ENCODE measurements at places on chromosomes 1 and 21.
A peak's percentile ranks its signal among the peaks of the same experiment; 100 is the strongest.

- DNase-seq = no peak
Measured at GRCh38 chr1:34884961-34885360, 25.4 kb upstream of the SMIM12 start.

- DNase-seq = no peak
Measured at GRCh38 chr1:102783487-102783886, 324.8 kb downstream of the COL11A1 start.

DNA sequence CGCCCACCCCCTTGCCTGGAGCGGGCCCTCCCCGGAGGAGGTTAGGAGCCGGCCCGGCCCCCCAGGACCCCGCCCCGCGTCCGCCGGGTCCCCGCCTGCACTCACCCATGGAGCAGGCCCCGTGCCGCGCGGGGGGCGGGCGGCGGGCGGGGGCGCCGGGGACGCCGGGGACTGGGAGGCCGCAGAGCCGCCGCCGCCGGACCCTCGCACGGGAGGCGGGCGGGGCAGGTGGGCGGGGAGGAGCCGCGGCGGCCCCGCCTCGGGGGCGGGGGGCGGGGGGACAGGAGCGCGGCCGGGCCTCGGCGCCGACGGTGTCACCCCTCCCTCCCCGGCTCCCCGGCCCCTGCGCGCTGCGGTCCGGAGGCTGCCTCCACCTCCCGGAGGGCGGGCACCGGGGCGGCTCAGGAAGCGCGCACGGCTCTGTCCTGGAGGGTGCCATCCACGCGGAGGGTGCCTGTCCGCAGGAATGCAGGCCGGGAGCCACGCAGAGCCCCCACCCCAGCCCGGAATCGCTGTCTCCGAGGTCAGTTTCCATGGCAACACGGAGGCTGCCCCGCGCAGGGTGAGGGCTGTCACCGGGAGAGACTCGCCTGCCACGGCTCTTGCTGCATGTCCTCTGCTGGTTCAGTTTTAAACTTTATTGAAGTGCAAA, 5.9 kb upstream of the PLEKHG5 start:
- DNase-seq = peak; percentile 54

GRCh38 chr1:201468844-201469644, at the start of gene PHLDA3:
PHLDA3 (minus strand) TSS chr1:201469188; CDS start chr1:201468786, 402 bp downstream.
- no peak for DNase-seq

DNA sequence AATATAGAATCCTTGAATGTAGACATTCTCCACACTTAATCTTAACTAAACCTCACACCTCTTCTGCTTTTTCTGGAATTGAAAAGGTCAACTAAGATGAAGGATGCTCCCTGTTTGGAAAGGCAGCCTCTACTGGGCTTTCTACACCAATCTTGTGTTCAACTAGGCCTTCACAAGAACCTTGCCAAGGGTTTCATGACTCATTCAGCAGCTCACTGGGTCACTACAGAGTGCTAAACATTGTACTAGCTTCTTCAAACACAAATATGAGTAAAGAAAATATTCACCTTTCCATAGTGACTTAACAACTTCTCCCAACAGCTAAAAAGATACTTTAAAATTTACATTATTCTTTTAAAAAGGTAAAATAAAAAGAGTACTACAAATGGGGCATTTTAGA, 135.3 kb upstream of the PRMT6 start:
- no peak for DNase-seq

- no peak for DNase-seq
Measured at GRCh38 chr1:27979151-27979858, 19.5 kb downstream of the XKR8 start.

DNA sequence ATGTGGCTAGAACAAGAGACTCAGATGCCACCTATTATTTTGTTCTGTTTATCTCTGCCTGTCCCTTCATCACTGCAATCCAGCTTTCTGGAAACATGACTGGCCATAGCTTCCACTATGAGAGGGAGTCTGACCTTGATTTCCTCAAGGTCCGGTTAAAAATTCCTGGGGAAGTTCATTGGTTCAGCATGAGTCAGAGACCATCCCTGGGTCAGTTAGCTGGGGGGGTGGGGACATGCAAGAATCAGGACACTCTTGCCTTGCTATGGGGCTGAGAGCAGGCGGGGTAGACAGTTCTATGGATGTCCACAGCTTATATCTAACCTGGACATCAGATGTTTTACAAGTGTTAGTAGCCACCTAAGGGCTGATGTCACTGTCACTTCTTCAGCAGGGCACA, 81.1 kb downstream of the TENT5C start:
- DNase-seq = no peak

GRCh38 chr1:26856181-26856580, 6.8 kb upstream of the SFN start:
- DNase-seq = no peak

DNA sequence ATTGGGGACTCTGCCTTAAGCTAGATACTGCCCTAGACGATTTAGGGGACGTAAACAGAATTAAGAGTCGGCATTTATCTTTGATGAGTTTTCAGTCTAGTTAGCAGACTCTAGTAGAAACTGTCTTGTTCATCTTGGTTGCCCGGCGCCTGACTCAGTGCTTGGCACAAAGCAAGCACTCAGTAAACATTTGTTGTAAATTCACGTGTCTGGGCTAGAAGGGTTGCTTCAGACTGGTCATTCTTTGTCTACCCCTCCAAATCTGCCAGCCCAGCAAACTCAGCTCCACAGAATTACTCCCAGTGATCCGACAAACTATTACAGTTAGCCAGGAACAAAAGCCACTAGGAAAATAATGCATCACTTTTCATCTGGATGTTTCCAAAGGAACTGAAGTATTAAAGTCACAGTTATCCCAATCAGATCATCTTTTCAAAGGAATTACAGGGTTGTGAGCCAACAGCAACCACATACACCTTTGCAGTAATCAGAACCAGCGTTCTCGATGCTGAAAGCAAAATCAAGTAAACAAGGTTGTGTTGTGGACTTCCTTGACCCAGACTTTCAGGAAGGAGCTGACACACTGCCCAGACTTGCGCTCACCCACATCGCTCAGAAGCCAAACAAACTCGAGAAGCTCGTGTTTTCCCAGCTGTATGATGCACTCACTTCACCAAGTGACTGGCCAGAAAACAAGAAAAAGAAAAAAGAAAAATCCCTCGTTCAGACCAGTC, 66.5 kb upstream of the GADD45A start:
- DNase-seq = no peak

DNA sequence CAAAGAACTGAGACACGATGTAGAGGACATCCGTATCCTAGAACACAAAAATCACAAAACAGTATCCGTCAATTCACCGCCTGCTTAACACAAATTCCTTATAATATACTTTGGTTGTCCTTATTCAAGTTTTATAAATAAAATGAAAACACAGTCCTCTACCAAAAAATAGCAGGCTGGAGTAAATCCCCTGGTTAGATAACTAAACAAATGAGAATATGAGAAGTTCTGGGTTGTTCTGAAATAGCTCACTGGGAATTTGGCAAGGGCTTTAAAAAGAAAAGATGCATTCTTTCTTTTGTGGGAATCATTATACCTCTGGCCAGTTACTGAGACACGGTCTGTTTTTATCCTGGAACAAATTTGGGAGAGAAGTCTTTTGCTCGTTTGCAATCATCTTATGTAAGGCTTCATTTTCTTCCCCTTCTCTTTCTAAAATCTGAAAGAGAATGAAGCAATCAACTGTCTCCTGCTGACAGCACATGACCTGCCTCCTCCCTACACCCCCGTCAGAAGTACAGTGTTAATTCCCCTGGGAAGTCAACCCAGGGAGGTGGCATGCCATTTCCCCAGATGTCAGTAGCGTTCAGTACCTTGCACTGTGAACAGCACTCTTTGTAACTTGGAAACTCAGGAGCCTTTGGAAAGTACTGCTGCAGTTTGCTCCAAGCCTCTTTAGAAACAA, 37.1 kb upstream of the RAP1GAP start:
- no peak for DNase-seq

GRCh38 chr1:32755810-32756159, 53.2 kb upstream of the SYNC start:
- DNase-seq = no peak

- no peak for DNase-seq
Measured at GRCh38 chr1:76727520-76727919, 139.8 kb upstream of the ST6GALNAC5 start.

- no peak for DNase-seq
Measured at GRCh38 chr21:42489006-42489563, 6.9 kb downstream of the RSPH1 start.

- DNase-seq = no peak
Measured at GRCh38 chr1:45243476-45244343, 37.3 kb upstream of the ZSWIM5 start.

GRCh38 chr1:34013958-34014737, 150.3 kb downstream of the HMGB4 start:
- DNase-seq = no peak

GRCh38 chr21:46354518-46354917, 30.6 kb downstream of the PCNT start:
- DNase-seq = no peak
